Mucosa of gallbladder (tissue), 1 donor: ENCODE measurements at places on chromosomes 16 and 17. TPM values are rescaled to one million over a fixed set of nuclear protein-coding genes. Genes with fewer than 3 reads are reported as not detected.

Gene PRM2
- total RNA-seq = not detected

Gene C17orf58
- 10.0 TPM for total RNA-seq

Gene CCL13
- total RNA-seq = 1.5 TPM

Gene SNAI3
- total RNA-seq = 1.9 TPM

- DNase-seq = no peak
These were observed 2.9 kb downstream of the CMC2 start for GRCh38 chr16:81003610-81004460.

GRCh38 chr17:83103200-83103942 lies 24.0 kb downstream of the METRNL start:
- peak; percentile 58 for DNase-seq

DNA sequence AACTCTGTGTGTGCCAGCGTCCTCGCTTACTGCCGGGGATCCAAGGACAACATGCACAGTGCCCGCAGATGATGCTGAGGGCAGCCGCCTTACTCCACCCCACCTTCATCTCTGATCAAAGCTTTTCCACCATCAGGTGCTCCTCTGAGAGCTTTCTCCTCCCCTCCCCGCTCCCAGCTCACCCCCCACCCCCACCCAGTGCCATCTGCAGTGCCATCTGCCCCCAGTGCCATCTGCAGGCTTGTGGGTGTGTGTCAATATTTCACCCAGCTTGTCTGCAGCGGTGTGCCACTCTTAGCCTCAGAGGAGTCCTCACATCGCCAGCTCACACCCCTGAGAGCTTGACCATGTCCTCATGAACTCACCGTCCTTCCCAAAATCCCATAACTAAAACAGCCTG lies 98.2 kb upstream of the NOL11 start:
- no peak for DNase-seq

DNA sequence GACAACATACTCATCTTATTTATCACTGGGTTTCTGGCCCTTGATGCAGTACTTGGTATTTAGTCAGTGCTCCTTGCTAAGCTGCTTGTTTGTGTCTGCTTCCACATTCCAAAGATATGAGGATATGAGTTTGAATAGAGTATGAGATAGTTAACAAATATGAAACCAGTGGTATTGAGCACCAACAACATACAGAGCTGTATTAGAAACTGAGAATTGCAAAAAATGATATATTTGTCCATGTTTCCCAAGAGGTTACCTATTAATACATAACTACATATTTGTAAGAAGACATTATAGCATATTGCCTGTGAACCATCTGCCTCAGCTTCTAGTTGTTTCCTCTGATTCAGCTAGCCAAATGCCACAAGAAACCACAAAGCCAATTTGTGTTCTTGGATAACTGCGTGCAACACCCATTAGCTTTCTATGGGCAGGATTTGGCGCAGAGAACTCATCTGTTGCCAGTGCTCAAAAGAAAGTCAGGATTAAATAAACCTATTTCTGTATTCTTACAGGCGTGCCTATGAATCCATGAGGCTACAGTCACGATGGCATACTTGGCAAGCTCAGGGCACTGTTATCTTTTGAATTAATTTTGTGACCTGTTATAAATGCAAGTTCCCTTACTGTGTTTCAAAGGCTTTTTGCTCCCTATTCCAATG lies 194.4 kb downstream of the MAP2K6 start:
- DNase-seq = peak; percentile 24

DNA sequence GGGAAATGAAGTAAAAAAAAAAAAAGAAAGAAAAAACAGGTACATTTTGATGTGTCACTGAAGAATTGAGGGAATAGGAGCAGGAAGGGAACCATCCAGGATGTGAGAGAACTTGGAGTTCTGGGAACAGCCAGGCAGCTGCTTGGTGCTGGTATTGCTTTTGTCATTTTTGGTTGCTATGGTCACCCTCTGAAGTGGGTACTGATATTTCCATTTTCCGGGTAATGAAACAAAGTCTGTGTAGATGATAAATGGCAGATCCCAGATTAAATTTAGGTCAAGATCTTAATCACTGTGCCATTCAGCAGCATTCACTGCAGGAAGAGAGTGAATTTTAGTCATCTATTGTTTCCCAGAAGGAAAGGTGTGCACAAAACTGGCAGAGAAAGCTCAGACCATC lies 93.6 kb downstream of the ABCA8 start:
- DNase-seq = no peak

- DNase-seq = peak; percentile 73
These were observed at the start of gene RILP for GRCh38 chr17:1649844-1650501. Gene RILP, minus strand, starts transcription at chr17:1649866. Its CDS starts 62 bp downstream, at chr17:1649804.

- DNase-seq = no peak
These were observed 918 bp upstream of the NLRC3 start for GRCh38 chr16:3578121-3578520.
